ENCODE measurements at places on chromosomes 1 and 21.

- peak; percentile 54 for DNase-seq
These were observed 11.8 kb upstream of the STMN1 start for GRCh38 chr1:25917996-25918395.

DNA sequence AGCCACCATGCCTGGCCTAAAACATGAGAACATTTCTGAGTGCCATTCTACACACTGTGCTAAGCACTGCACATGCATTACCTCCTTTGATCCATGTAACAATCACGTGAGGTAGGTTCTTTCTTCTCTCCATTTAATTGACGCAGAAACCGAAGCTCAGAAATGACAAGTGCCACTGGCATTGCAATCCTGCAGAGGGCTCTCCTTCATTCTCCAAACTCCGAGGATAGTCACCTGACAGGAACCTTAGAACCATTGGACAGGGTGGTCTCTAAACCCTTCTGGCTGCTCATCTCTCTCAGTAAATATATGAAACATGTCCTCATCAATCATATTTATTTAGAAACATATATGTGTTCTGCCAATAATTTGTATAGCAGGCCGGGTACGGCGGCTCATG is 167.1 kb upstream of the JUN start:
- DNase-seq, result no peak

GRCh38 chr1:213284626-213285025 is 233.6 kb downstream of the RPS6KC1 start:
- DNase-seq, result no peak

DNA sequence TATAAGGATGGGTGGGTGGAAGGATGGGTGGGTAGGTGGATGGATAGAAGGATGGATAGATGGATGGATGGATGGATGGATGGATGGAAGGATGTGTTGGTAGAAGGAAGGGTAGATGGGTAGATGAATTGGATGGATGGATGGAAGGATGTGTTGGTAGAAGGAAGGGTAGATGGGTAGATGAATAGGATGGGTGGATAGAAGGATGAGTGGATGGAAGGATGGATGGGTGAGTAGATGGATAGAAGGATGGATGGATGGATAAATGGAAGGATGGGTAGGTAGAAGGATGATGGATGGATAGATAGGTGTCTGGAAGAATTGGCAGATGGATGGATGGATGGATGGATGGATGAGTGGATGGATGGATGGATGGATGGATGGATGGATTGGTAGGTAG is 6.0 kb downstream of the MASP2 start:
- no peak for DNase-seq

- no peak for DNase-seq
These were observed 55.8 kb downstream of the DNM3 start for GRCh38 chr1:171896936-171897703.

- no peak for DNase-seq
These were observed 112.8 kb downstream of the PRRX1 start for GRCh38 chr1:170776777-170777176.

- no peak for DNase-seq
These were observed 142.7 kb upstream of the CSF3R start for GRCh38 chr1:36625253-36625934.

GRCh38 chr1:184724843-184725242 is 29.8 kb downstream of the EDEM3 start:
- DNase-seq, result no peak

- DNase-seq, result no peak
These were observed 18.1 kb upstream of the SHE start for GRCh38 chr1:154520333-154520732.

- no peak for DNase-seq
These were observed 7.1 kb upstream of the GNPAT start for GRCh38 chr1:231233735-231234417.

DNA sequence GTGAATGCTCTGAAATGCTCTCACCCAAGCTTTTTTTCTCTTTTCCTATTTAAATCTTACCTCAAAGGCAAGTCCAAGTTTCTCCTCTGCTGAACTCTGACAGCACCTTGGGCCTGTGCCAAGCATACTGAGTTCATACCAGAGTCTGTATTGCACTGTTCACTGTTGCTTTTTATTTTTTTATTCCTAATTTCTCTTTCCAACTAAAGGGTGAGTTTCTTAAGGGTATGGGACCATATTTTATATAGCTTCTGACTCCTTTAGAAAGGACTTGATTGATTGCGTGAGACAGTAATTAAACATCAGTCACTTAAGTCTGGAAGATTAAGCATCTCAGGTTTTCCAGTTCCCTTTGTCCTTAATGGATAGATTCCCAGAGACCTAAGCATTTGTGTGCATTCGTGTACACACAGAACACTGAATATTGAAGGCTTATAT is 69.9 kb downstream of the CACHD1 start:
- peak; percentile 28 for DNase-seq

- DNase-seq, result peak; percentile 10
These were observed at the start of gene RPE65 for GRCh38 chr1:68449901-68450300. RPE65 (minus strand) TSS chr1:68449954; CDS start chr1:68449905, 49 bp downstream.

Data from NCI-H2171 (cell line).